ENCODE measurements at places on chromosomes 11 and 22.

DNA sequence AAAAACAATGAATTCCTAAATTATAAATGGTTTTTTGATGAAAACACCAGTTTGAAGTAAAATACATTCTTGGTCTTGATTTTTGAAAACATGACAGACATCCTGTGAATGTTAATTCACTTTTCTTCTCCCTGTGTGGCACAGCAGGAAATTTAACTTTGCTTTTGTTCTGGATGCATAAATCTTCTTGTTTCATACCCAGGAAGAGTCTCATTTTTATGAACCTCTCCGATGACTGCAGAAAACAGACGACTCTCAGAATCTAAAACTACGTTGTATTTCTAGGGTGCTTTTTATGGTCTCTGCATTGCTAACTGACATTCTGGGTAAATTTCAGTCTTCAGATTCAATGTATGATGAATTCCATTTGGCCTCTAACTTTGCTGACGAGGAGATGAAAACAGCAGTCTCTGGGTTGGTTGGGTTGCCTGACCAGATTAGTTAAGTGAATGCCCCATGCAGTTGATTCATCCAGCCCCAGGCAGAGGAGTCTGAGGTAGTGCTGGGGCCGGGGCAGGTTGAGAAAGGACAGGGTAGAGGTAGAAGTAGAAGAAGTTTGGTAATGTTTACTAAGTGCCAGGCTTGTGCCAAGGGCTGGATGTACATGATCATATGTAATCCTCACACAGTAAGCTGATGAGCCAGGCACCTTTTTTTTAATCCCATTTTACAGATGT is 20.1 kb downstream of the TCP11L1 start:
- no peak for DNase-seq

DNA sequence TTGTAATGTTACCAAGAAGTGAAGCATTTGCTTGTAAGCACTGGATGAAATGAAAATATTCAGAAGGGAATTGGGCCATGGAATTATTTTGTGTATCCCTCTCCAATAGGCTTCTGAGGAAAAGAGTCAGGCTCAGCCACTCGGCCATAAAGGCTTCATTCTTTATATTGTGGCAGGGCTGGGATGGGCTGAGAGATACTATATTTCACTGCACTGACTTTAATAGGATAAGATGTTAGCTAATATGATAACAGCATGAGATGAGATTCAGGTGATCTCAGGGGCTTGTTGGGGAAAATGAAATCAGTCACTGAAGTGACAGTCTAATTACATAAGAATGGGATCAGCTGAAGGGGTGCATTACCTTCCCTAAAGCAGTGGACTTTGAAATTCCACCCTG is 7.3 kb upstream of the TRIM44 start:
- no peak for DNase-seq

DNA sequence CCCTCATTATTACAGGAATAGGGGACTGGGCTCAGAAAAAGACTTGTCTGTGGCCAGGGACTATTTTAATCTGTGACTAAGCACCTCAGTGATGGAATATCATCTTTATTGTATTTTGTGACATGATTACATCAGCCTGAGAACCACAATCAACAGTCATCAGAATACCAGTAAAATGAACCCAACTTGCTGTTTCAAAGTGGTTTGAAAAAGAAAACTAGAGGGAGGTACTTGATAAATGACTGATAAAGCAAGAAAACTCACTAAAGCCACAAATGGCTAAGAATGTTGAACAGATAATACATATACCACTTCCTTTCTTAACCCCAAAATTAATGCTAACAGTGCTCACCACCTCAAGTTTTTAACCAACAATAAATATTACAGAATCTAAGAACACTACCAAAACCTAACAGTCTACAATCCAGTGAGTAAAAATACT is 155.7 kb downstream of the ATG16L2 start:
- no peak for DNase-seq

- DNase-seq, result no peak
These were observed 44.1 kb downstream of the RSF1 start for GRCh38 chr11:77776455-77776854.
